ENCODE measurements at places on chromosomes 4 and X. TPM values are rescaled to one million over a fixed set of nuclear protein-coding genes. Genes with fewer than 3 reads are reported as not detected.

PRR32 gene
- total RNA-seq: not detected

MAGEB17 gene
- total RNA-seq: 1.1 TPM

GAGE13 gene
- total RNA-seq: not detected

S100P gene
- 7.3 TPM for total RNA-seq

TEX11 gene
- total RNA-seq: 2.6 TPM

HAND2 gene
- total RNA-seq: not detected

HSFX3 gene
- total RNA-seq: 0.50 TPM

DDIT4L gene
- 0.85 TPM for total RNA-seq

RAI2 gene
- 19.1 TPM for total RNA-seq

FRAS1 gene
- 6.4 TPM for total RNA-seq

DNA sequence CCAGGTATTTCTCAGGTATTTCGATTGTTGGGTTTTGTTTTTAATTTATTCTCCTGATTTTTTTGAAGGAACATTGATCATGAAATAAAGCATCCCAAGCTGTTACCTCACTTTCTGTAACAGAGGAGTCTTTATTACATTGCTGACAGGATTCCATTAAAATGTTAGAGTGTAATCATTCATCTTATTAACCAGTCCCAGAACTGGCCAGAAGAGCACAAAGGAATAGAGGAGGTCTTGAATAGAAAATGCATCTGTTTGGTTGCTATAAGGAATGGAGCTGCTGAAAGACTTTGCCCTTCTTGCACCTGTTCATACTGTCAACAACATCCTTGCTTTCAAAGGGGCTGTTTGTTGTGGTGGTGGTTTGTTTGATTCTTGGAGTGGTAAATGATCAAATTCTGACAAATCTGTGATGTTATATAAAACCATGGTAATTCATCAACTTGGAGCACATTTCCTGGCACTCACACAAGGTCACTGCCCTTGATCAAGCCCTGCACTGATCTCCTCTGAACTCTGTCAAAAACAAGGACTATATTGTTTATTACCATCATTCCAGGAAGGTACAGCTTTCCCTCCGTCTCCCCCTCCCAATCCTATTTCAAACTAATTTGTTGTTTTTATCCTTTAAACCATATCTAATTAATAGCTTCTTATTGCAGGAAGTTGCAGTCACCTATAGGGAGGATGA, 215.8 kb downstream of the PCDH19 start:
- DNase-seq: no peak

DNA sequence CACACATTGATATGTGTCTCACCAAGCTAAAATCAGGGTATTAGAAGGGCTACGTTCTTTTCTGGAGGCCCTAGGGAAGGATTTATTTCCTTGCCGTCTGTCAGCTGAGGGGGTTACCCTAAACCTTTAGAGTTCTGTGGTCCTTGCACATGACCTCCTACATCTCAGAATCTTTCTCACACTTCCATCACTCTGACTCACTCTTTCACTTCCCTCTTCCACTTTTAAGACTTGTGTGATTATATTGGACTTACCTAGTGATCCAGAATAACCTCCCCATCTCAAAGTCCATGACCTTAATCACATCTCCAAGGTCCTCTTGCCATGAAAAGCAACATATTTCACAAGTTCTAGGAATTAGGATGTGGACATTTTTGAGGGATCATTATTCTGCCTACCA, 53.6 kb upstream of the FUNDC1 start:
- no peak for DNase-seq

- DNase-seq: no peak
Measured at GRCh38 chrX:7343181-7343580, 195.2 kb upstream of the PUDP start.

GRCh38 chr4:72954811-72955210, 114.7 kb downstream of the COX18 start:
- DNase-seq: no peak

DNA sequence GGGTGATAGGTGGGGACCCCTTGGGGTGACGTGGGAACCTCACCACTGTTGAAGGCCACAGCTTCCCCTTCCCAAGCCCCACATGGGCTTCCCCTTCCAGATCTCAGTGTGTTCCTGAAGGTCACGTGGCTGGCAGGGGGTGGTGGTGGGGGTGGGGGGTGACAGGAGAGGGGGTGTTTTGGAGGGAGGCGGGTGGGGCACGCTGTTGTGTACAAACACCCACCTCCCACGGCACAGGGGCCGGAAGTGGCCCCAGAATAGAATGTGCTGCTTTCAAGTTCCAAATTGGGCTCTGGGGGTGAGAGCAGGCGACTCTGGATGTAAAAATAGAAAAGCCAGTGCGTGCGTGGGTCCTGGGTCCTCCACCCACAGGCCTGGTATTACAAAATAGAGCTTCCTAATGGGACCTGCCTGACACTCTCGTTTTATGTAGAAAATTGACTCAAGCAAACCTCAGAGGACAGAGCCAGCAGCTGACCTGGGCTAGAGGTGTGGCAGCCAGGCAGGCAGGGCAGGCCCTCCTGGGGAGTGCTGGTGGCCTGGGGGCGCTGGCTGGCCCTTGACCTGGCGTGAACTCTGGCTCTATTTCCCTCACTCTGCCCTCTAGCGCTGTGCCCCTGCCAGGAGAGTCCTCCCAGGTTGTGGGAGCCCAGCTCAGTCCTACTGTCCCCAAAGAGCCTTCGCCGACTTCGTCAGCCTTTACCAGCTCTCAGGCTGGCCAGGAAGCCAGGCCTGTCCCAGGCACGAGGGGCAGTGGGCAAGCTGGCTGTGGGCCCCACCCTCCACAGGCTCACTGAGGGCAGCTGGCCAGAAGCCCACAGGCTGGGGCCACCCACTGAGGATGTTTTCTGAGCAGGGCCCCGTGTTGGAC, 5.4 kb upstream of the SH3BP2 start:
- no peak for DNase-seq

DNA sequence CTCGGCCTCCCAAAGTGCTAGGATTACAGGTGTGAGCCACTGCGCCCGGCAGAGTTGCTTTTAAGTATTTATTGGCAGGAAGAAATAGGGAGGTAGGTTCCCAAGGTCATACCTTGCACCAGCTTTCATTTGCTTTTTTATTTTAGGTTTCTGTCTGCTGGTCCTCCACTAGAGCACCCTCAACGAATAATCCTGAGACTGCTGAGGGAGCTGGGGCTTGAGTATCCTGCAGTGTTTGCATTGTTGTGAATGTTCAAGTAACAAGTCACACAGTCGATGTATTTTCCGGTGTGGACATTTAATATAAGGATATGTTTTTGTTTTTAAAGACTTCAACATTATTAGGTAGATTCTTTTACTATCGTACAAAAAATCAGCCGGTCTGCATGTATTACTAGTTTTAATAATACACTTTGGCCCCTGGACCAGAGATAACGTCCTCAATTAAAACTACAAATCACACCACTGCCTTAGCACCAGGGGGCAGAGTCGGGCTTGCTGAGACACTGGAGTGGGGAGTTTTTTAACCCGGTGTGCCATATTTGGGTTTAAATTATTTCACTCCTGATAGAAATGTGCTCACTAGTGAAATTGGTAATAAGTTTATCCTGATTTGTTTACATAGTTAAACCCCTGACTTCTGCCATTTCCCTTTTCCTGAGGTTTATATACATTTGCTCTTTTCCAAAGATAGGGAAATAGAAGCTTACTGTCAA, 11.6 kb downstream of the SMIM20 start:
- DNase-seq: no peak

DNA sequence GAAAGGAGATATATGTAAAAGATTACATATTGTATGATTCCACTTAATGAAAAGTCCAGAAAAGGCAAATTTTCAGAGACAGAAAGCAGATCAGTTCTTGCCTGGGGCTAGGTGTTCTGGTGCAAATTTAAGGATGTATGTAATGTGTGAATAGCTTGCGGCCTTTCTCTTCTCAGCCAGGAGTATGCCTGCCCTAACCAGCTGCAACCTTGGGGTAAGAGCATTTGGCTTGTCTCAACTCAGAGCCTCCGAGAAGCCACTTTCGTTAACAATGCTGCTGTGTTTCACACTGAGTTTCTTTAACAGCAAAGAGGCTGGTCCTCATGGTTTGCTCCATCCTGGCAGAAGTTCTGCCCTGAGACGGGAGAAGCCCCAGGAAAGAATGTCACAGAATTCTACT, 102.7 kb downstream of the SPCS3 start:
- no peak for DNase-seq

DNA sequence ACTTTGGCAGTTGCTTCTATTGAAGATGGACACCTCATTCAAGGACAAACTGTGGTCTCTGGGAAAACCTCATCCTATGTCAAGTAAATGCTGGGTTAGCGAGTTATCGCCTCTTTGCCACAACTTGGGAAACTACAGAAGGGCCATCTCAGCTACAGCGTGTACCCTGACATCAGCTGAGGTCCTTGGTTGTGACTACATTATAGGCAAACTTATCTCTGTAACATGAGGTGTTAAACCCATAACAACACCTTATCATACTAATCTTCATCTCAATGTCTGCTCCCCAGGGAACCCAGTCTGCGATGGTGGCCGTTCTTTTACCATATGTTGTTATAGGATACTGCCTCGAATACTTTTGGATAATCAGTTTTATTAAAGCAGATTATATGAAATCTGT, 1862.7 kb downstream of the STIM2 start:
- DNase-seq: no peak

DNA sequence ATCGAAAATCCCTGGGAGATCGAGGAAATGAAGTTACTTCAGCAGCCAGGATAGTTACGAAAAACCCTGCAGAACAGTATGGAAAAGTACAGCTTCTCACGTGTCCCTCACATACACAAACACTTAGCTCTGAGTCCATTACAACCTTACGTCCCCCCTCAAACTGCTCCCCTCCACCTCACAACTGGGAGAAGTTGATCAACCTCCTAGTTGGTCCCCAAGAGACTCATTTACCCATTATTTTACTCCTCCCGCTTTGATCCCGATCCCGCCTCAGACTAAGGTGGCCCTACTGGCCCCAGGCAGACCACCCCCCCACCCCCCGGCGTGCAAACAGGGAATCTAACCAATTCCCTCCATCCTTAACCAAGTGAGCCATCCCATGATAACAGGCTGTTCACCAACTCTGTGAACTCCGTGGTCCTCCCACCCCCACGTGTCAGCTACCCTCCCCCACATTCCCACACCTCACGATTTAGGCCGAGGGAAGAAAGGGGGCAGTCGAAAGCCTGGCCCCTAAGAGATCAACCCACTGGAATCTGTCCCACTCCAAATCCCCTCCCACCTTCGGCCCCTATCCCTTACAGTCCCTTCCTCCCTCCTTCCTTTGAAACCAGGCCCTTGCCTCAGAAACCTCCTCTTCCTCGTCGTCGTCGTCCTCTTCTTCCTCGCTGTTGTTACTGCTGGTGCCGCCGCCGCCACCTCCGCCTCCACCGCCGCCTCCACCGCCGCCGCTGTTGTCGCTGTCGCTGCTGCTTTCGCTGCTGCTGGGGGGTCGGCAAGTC, 755 bp downstream of the ANKRD17 start:
- peak; percentile 11 for DNase-seq

DNA sequence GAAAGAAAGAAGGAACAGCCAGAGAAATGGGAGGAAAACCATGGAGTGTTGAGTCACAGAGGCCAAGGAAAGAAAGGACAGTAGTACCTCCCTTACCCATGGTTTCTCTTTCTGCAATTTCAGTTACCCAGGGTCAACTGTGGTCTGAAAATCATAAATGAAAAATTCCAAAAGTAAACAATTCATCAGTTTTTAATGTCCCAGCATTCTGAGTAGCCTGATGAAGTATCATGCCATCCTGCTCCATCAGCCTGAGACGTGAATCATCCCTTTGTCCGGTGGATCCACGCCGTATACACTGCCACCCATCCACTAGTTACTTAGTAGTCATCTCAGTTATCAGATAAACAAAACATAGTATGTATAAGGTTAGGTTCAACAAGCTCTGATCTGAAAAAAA, 114.2 kb downstream of the COMMD8 start:
- DNase-seq: no peak

DNA sequence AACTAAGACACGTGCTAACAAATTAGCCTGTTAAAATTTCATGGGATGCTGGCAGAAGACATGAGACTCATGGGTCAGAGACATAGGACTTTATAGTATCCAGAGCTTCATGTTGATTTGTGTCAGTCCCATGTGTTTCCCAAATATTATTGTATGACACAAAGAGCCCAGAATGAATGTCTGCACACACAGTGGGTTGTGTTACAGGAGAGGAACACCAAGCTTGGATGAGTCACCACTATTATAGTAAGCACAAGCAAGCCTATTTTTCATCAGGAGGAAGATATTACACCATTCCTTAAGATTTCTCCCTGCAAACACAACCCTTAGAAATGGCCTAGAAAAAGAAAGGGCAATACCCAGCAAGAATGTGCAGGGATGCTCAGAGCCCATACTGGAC, 15.4 kb downstream of the BBS12 start:
- no peak for DNase-seq

DNA sequence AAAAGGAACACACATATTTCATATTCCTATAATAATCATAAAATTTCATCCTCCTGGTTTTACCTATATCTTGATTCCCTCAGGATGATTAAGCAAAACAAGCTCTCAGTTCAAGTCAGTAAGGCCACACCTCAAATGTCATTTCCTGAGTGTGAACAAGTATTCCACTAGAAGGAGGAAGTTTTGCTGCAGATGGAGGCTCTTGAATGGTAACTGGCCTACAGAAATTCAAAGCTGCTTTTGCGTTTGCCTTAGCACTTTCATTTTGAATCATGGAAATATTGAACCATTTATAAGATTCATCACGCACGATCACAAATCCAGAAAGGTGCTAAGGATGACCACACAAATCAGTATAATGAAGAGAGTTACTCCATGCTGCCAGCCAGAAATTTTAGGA, 254.4 kb upstream of the CXXC4 start:
- no peak for DNase-seq

- DNase-seq: no peak
Measured at GRCh38 chrX:118566359-118566758, 70.7 kb downstream of the DOCK11 start.

DNA sequence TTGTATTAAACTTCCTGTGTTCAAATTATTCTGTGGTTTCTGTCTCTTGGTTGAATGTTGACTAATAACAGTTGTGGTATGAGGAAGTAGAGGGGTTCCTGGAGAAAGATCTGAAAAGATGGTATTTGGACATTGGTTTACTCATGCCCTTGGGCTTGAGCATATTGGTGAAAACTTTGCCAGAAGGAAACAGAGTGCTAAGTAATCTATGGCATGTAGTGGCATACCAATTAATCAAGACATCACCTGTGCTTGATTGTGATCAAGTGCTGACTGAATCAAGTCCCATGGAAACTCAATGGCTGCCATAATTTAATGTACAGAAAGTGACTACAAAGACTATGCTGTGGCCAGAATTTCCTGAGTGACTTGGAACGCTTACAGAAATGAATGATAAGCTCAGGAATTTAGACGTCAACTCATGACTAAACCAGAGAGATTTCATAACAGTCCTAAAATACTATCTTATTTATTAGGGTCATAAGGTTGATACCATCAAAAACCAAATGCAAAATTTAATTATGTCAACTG, 2062.9 kb downstream of the ARAP2 start:
- no peak for DNase-seq
